Fibroblast of the aortic adventitia (primary cell): ENCODE measurements at places on chromosomes 11 and 22.

- peak; percentile 86 for DNase-seq
These were observed 4.8 kb downstream of the BEST1 start for GRCh38 chr11:61954851-61955421.

DNA sequence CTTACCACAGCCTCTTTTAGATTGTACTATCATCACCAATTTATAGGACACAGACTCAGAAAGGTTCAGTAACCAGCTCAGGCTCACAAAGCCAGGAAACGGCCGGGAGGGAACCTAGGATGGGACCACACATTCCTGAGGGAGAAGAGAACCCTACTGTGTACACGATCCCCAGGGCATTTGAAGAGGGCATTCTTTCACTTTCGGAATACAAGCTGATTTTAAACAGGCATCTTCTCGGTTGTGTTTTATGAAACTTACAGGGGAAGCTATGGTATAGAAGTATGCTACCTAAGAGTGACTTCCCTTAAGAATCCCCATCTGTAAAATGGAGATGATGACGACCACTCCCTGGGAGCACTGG lies 19.0 kb downstream of the SMCO4 start:
- no peak for DNase-seq

- no peak for DNase-seq
These were observed 44.9 kb downstream of the ATG16L2 start for GRCh38 chr11:72859126-72859525.

DNA sequence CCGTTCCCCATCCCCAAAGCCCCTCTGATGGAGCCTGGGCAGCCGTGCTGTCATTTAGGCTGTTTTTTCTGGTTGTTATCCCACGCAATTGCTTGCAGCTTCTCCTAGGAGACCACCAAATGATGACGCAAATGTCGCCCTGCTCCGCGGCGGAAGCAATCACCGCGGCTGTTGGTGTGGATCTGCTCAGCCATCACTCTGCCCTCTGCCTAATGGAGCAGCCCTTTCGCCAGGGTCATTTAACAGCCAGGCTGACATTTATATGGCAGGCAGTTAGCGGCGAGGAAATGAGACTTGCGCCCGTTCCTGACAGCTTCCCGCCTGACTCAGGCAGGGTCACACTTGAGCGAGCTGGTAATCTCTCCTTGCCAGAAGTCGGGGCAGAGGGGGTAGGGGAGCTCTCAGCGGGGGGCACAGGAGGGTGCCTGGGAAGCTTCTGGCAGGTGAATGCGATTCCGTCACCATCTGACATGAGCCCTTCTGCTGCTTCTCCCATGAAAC lies 97.9 kb upstream of the RTL6 start:
- peak; percentile 37 for DNase-seq

GRCh38 chr11:111735262-111736116 lies 30.7 kb downstream of the PPP2R1B start:
- DNase-seq = peak; percentile 99

- peak; percentile 36 for DNase-seq
These were observed 14.7 kb downstream of the MPEG1 start for GRCh38 chr11:59197991-59198390.

GRCh38 chr22:42879371-42880021 lies 22.4 kb upstream of the ARFGAP3 start:
- no peak for DNase-seq

DNA sequence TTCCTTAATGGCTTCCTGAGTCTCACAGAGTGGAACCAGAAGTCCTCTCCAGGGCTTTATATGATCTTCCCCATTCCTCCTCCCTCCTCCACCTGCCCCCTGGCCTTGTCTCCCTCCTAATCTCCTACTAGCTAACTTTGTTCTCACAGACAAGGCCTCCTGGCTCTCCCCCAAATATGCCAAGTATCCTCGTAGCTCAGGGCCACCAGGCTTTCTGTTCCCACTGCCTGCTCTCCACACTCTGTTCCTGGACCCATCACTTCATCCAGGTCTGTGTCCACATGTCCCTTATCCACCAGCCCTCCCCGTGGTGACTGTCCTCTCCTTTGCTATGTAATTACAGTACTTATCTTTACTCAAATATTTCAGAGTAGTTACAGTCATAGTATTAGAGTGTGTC lies 23.2 kb upstream of the LMO1 start:
- no peak for DNase-seq

DNA sequence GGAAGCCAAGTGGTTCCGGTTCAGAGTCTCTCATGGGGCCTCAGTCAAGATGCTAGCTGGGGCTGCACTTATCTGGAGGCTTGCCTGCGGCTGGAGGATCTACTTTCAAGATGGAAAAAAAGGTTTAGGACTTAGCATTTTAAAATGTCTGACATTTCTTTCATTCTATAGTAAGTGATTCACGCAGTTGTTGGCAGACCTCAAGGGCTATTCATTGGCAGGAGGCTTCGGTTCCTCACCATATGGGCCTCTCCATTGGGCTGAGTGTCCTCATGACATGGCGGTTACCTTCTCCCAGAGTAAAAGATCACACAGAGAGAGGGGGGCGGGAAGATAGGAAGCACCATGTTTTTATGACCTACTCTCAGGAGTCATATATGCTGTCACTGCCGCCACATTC lies 298.0 kb upstream of the PLET1 start:
- DNase-seq = peak; percentile 27

- DNase-seq = no peak
These were observed 107.8 kb upstream of the CHORDC1 start for GRCh38 chr11:90330632-90331031.

DNA sequence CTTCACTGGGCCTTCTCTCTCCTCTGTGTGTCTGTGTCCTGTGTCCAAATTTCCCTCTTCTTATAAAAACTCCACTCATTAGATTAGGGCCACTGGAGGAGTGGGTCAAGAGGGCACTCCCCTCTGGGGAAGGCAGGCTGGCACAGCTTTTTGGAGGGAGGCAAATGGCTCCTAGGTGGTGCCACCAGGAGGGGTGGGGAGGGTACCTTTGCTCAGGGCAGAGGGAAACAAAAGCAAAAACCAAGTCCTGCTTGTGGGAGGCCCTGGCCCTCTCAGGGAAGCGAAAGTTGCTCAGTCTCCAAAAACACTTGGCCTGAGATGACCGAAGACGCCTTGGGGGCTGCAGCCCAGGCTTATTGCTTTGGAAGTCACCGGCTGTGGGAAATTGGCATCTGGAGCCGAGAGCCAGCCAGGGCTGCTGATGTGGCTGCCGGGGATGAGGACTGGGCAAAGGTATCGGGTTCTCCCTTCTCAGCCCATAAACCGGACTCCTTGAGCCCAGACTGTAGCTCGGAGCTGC lies 48.2 kb upstream of the ANO1 start:
- DNase-seq = no peak

DNA sequence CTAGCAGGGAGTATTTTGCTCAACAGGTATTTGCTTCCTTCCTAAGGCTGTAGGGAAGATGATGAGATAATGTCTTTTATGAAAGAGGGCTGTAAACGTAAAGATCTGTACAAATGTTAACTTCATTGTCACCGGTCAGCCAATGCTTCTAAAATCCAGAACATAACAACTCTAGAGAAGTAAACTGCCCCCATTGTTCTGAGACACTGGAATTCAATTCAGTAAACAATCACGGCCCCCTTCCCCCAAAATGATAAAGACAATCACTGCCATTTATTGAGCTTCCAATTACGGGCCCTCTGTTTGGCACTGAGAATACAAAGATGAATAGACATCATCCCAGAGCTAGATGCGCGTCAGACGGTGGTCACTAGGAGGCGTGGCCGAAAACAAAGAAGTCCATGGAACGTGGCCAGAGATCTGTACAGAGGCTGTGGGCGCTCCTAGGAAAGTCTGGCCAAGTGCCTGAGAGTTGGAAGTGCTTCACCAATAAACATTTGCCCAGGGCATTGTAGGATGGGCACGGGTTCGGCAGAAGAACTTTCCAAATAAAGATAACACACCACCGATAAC lies 576 bp downstream of the TMEM258 start:
- peak; percentile 94 for DNase-seq

DNA sequence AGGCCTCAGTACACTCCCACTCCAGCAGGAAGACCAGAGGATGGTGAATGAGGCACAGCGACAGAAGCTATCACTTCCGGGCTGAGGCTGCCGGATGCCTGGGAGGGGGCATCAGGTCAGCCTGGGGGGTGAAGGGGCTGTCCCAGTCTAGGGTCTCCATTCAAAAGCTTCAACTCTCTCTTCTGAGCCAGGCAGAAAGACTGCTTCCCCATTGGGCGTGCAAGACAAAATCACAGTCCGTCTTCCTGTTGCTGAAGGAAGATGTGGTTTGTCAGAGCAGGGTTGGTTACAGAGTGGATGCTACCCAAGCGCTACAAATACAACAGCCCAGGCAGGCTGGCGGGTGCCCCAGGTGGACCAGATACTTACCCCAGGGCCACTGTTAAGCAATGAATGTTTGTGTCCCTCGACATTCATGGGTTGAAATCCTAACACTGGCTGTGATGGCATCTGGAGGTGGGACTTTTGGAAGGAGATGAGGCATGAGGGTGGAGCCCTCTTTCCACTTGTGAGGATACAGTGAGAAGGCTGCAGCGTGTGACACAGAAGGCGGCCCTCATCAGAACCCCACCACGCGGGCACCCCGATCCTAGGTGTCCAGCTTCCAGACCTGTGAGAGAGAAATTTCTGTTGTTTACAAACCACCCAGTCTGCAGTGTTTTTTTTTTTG lies 12.0 kb downstream of the UPK3A start:
- no peak for DNase-seq

DNA sequence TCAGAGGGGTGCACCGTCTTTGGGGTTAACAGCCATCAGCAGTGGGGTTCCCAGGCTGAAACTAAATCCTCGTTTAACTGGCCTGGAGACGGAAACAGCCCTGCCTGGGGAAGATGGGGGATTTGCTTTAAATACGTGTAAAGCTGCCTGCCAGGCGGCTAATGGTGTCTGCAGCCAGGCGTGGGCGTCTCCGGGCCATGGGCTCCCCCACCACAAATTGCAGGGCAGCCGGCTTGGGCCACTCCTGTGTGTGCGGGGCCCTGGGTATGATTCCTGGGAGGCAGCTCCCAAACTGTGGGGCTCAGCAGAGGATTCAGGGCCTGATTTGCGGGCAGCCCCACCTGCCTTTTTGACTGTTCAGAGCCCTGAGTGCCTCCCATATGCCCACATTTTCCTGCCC lies 110.5 kb downstream of the KCNQ1 start:
- DNase-seq = no peak

DNA sequence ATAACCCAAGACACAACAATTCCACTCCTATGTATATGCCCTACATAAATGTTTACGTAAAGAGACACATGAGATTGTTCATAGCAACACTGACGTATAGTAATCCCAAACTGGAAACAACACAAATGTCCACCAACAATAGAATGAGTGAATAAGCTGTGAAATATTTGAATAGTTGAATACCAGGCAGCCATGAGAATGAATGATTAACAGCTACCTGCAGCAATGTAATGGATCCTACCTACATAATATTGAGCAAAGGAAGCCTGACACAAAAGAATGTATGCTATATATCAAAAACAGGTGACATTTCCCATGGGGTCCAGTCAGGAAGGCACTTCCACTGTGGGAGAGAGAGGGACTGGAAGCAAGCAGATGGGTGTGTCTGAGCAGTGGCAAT lies 92.8 kb upstream of the LINC01488 start:
- DNase-seq = no peak

- DNase-seq = peak; percentile 91
These were observed 41.5 kb upstream of the HSPA8 start for GRCh38 chr11:123103326-123103980.

GRCh38 chr11:66467034-66467659 lies 442 bp downstream of the PELI3 start:
- DNase-seq = peak; percentile 15

GRCh38 chr11:124202951-124203350 lies 19.8 kb downstream of the OR10D3 start:
- DNase-seq = no peak
